ENCODE measurements at places on chromosomes 1 and 21.

- DNase-seq = no peak
Measured at GRCh38 chr1:104706631-104707147, 957.0 kb downstream of the AMY1C start.

DNA sequence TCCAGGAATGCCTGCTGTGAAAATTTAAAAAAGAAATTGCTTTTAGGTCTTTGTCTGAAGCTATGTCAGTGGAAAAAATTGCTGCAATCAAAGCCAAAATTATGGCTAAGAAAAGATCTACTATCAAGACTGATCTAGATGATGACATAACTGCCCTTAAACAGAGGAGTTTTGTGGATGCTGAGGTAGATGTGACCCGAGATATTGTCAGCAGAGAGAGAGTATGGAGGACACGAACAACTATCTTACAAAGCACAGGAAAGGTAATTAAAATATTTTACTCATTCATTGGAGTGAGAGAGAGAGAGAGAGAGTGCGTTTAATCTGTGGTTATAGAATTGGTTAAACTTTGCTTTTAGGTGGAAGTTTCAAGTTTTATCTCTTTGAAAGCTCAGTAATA is 20.0 kb downstream of the CDC73 start:
- DNase-seq = no peak

DNA sequence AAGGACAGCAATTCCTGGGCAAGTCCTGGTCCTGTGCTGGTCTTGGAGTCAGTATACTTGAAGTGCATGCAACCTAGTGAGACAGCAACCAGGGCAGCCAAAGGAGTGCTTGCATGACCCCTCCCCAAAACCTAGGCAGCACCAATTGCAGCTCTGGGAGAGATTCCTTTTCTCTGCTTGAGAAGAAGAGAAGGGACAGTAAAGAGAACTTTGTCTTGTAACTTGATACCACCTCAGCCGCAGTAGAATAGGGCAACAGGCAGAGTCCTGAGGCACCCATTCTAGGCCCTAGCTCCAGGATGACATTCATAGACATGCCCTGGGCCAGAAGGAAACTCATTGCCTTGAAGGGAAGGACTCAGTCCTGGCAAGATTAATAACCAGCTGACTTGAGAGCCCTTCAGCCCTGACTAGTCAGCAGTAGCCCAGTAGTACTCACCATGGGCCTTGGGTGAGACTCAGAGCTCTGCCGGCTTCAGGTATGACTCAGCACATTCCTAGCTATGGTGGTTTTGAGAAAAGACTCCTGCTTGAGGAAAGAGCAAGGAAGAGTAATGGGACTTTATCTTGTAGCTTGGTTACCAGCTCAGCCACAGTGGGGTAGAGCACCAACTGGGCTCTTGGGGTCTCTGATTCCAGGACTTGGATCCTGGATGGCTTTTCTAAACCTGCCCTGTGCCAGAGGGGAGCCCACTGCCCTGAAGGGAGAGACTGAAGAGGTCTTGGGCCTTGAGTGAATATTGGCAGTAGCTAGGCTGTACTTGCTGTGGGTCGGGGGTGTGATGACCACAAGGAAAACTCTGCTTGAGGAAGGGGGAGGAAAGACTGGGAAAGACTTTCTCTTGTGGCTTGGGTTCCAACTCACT is 51.7 kb upstream of the ACADM start:
- no peak for DNase-seq

GRCh38 chr1:245585252-245585959 is 430.6 kb downstream of the KIF26B start:
- DNase-seq = no peak

- no peak for DNase-seq
Measured at GRCh38 chr1:201678264-201679101, 139.6 kb downstream of the NAV1 start.

DNA sequence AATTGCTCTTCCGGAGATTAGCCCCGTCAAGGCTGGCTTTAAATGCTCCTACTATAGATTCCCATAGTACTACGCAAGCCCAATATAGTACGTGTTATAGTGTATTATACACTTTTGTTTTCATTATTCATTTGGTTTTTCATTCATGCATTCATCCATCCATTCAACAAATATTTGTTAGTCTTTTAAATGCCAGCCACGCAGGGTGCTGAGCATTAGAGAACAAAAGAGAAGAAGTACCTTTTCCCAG is 513 bp upstream of the RAB3GAP2 start:
- no peak for DNase-seq

DNA sequence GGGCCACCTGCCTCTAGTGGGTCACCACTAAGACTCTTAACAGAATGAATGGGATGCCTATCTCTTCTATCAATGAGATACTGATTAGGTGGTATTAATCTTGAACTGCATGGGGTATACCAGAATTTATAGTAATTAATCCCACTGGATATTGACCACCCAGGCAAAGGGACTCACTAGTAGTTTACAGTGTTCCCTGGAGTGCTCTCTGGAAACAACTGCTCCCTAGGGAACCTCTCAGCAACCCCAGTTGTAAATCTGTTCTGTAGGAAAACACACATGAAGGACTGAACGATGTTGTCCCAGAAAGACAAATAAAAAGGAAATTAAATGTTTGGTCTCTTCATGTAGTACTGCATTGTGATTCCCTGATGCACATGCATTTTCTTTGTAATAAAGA is 430.5 kb downstream of the HLX start:
- no peak for DNase-seq

- no peak for DNase-seq
Measured at GRCh38 chr1:84301785-84302385, 377 bp downstream of the SAMD13 start.

DNA sequence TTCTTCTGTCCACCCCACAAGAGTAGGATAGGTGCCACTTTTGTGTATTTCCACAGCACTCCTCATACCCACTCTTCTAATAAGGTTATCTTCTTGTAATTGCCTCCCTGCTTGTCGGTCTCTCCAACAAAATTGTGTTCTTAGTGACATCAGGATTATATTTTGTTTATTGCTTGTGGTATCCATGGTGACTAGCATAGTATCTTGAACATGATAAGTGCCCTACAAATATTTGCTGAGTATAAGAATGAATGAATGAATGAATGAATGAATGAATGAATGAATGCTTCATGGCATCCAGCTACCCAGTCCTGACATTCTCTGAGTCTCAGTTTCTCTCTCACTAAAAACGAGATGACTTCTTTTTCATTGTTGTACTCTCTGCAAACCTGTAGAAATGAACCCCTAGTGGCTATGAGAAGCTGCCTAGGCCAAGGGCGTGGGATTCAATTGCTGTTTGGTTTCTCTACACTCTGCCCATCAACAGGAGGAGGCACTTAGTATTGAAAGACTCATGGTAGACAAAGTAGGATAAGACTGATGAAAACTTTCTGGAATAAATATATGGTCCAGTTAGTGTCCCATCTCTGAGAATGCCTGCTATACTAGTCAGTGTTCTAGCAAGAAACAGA is 121.0 kb downstream of the TMEM53 start:
- no peak for DNase-seq

GRCh38 chr1:5001466-5001865 is 347.1 kb downstream of the AJAP1 start:
- no peak for DNase-seq

DNA sequence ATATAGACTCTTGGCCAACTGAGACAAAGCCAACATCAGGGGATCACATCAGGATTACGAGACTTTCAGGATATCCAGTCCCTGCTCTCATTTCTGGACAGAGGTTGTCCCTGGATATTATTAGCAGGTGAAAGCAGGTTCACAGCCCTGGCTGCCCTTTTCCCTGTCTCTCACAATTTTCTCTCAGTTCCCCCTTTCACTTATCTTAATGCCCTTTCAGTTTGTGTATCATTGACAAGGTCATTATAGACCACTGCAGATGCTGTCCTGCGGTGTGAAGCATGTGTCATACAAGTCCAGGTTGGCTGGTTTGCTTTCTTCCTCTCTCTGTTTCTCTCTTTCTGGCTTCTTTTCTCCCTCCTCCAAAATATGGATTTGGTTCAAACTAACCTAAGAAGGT is 2.1 kb upstream of the KLHDC9 start:
- no peak for DNase-seq

DNA sequence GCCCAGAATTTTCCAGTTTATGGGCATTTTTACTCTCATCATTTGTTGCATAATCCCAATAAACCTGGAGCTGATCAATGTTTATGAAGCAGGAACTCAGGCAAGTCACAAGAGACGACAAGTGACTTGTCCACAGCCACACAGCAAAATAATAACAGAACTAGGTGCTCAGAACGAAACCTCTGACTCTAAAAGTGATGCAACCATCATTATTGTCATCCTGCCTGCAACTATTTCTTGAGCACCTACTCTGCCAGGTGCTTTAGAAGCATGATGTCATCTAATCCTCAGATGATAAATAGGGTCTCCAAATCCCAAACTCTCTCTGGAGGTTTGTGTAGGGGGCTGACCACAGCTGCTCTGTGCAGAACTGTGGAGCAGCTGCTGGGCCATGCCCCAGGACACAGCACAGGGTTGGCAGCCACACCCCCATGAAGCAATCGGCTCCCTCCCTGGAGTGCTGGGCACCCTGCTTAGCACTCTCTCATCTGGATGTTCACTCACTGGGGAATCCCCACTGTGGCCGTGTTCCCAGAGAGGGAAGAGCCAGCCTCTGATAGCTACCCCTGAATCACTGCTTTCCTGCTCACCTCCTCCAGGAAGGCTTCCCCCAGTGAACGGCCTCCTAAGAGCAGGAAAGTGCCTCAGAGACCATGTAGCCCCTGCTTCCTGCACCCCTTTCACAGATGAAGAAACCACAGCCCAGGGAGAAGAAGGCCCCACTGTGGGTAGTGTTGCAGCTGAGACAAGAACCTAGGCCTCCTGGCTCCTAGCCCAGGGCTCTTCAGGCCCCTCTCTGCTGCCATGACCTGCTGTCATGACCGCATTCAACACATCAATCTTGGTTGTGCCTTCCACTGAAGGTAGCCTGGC is 2.1 kb downstream of the TTC22 start:
- DNase-seq = no peak

- DNase-seq = no peak
Measured at GRCh38 chr1:22552021-22552420, 11.3 kb upstream of the EPHA8 start.

DNA sequence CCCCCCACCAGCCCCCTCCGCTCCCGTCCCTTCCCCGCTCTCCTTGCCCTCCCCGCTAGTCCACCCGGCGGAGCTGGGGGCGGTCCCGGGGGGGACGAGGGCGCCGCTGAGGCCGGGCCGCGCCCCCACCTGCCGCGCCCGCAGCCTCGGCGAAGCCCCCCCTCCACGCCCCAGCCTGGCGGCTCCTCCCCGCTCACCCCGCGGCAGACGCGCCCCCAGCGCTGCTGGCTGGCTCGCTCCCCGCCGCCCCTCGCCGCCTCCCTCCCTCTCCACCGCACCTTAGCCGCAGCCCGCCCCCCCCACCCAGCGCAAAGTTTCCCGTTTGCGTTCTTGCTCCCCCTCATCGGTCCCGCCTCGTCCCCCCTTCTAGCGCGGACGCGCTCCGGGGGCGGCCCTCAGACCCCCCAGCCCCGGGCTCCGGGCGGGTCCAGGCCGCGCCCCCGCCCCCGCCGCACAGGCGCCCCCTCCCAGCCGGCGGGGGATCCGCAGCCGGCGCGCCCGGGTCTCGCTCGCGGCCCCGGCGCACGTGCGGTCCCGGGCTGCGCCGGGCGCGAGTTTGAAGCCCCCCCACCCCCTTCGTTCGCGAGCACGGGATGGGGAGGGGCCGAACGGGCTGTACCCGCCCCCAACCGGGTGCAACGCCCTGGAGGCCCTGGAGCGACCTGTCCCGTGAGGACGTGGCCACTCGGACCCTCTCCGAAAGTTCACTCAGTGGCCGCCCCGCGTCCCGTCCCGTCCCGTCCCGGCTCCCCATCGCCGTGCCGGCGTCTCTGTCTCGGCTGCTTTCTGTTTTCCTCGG is 623 bp downstream of the PTPRF start:
- no peak for DNase-seq

DNA sequence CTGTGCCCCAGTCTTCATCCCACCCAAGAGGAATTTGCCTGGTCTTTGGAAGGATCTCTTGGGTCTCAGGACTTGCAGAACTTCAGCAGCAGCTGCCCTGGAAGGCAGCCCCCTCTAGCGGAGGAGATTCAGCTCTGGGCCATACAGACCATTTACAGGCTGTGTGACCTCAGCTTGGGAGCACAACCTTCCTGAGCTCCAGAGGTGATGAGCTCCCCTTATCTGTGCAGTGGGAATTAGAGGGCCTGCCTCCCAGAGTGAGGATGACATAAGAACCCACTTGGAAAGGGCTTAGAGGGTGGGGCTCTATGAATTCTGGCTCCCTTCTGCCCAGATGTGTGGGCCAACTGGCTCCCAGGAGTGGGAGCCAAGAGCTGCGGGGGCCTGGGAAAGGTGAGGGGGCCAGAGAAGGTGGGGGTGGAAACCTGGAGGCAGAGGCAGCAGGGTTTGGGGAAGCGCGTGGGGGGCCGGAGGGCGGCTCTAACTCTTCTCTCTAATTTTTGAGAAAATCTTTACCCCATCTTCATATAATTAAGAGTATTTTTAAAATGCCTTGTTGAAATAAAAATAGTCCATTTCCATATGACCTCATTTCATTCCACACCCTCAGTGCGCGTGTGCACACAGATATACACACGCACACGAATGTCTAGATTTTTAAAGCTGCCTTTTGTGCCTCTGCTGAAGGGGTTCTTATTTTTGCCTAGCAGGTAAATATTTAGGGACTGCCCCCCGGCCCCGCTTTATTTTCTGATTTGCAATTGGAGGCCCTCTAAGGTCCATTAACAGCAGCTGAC is 21.5 kb downstream of the EPHB2 start:
- no peak for DNase-seq

- no peak for DNase-seq
Measured at GRCh38 chr1:20079661-20080305, 9.8 kb downstream of the PLA2G5 start.

GRCh38 chr1:245651093-245651492 is 496.3 kb downstream of the KIF26B start:
- DNase-seq = no peak

GRCh38 chr1:17060306-17060749 is 6.5 kb upstream of the SDHB start:
- no peak for DNase-seq

DNA sequence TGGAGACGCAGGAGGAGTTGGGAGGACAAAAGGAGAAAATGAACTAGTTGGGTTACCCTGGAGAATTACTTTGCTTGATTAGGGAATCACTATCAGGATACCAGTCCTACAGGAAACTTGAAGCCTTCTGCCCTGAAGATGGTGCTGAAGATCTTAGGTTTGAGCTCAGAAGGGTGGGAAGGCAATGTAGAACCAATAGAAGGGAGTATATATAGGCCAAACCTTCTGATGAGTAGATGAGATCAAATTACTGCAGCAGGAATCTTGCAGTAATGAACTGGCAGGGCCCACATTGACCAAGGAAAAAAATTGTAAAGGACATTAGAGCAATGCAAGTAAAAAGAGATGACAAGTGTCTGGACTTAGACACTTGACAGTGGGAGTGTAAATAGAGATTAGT is 116.3 kb upstream of the CACYBP start:
- no peak for DNase-seq

GRCh38 chr1:29883986-29884385 is 647.7 kb downstream of the PTPRU start:
- DNase-seq = no peak

All from stimulated activated CD8-positive, alpha-beta memory T cell treated with anti-CD3 and anti-CD28 coated beads, Interleukin-4, amount 100 ng/mL, for 1 hour (primary cell).